ENCODE measurements at places on chromosomes 3 and 15.

- no peak for DNase-seq
Measured at GRCh38 chr3:10561162-10561945, 56.0 kb upstream of the ATP2B2 start.

GRCh38 chr15:68316061-68316804 is 38.7 kb downstream of the FEM1B start:
- no peak for DNase-seq

DNA sequence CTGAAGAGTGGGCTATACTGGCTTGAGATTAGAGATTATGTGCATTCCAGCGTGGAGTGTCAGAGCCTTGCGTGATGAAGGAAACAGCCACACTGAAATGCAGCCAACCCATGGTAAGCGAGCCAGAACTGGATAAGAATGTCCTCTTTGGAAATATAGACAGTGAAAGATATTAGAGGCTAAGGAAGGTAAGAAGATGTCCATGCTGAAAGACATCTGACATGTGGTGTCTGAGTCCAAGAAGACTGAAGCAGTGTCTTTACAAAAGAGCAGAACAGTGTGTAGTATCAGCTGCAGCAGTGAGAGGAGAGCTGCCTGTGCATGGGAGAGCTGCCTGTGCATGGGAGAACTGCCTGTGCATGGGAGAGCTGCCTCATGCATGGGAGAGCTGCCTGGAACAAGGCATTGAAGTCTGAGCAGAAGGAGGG is 672.2 kb downstream of the DIPK2A start:
- DNase-seq = no peak

GRCh38 chr3:16174976-16175901 is 759 bp downstream of the GALNT15 start:
- DNase-seq = no peak

Data from activated CD4-positive, alpha-beta T cell treated with anti-CD3 and anti-CD28 coated beads, Interleukin-2, Interleukin-6, amounts not matched to agents 100 ng/mL and 50 ng/mL, durations not matched to agents 16 hours and 8 hours (primary cell).